Activated CD4-positive, alpha-beta T cell treated with anti-CD3 and anti-CD28 coated beads, Interleukin-2, amount 10 ng/mL, durations not matched to agents 7 days and 5 days (primary cell): ENCODE measurements at places on chromosomes 16 and 17. TPM values are rescaled to one million over a fixed set of nuclear protein-coding genes. Genes with fewer than 3 reads are reported as not detected.

Gene KRTAP17-1
- not detected for total RNA-seq

Gene PRRT2
- 0.98 TPM for total RNA-seq

Gene IL21R
- 45.6 TPM for total RNA-seq

Gene TP53TG3F
- not detected for total RNA-seq

Gene CFAP20
- 46.7 TPM for total RNA-seq

Gene TBC1D3
- total RNA-seq: not detected

Gene KRT17
- 0.25 TPM for total RNA-seq

Gene P2RX1
- total RNA-seq: not detected

Gene BRICD5
- 13.9 TPM for total RNA-seq

Gene TRIM37
- 27.9 TPM for total RNA-seq

Gene TMEM238L
- total RNA-seq: not detected

Gene NEUROD2
- not detected for total RNA-seq

Gene WNT9B
- total RNA-seq: not detected

Gene KRT25
- total RNA-seq: not detected

Gene TRIM72
- total RNA-seq: not detected

Gene KRT28
- not detected for total RNA-seq

Gene TBC1D3B
- total RNA-seq: 2.4 TPM

Gene RASD1
- 0.42 TPM for total RNA-seq

Gene FNDC8
- total RNA-seq: not detected

Gene BEAN1
- not detected for total RNA-seq

Gene TMC5
- not detected for total RNA-seq

Gene CES4A
- total RNA-seq: 30.5 TPM

Gene HNF1B
- 0.08 TPM for total RNA-seq

Gene ATXN7L3
- 110 TPM for total RNA-seq

Gene CCDC200
- total RNA-seq: not detected

Gene KIF19
- total RNA-seq: 0.79 TPM

Gene PIMREG
- 22.0 TPM for total RNA-seq

Gene MYOCD
- not detected for total RNA-seq
